ENCODE measurements at places on chromosomes 12 and 14.

DNA sequence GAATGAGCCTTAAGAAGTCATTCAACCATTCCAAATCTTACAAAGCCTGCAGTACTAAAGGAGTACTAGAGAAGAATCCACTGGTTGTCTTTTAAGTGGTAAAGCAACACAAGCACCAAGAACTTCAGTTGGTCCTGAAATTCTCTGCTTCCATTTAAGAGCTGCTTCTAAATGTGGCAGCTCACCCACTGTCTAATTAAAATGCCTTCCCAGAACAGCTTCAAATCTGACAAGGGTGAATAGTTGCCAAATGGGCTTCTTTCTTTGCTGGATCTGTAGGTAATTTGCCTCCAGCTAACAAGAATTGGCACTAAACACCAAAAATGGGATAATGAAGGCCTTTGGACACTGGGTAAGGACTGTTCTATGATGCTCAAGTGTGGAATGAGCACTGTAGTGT lies 72.2 kb upstream of the NAP1L1 start:
- DNase-seq, result no peak

DNA sequence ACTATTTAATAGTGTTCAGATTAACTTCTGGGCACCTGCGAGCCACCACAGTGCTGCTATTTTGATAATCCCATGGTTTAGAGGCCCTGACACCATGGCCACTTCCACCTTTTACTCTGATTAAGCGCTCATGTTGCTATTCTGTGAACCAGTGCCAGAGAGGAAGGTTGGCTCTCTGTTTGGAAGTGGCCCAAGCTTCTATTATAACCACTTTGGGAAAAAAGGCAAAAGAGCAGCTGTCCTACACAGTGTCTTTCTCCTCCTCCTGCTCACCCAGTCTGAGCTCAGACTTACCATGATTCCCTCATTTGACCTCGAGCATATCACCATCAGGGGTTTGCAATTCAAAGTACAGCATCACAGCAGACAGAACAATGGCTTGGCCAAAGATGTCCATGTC lies 23.3 kb downstream of the DYRK2 start:
- no peak for DNase-seq

- no peak for DNase-seq
These were observed 82.9 kb upstream of the RIN3 start for GRCh38 chr14:92430686-92431085.

GRCh38 chr12:105348561-105348960 lies 18.1 kb downstream of the C12orf75 start:
- no peak for DNase-seq

- DNase-seq, result no peak
These were observed 847 bp downstream of the CCDC59 start for GRCh38 chr12:82357340-82357739.

DNA sequence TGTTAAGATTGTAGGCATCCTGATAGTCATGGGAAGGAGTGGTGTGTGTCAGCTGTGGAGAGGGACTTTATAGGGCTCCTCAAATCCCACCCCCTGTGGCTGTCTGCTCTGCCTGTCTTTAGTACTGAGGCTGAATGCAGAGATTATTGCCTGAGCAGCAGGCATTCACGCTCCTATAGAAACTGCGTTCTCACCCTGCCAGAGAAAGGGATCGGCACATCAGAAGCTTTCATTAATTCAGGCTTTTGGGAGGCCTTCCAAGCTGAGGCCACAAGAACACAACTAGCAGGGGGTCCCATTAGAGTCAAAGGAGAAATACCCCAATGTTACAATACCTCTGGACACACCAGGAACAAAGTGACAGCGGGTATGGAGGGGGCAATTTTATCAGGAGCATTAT lies 12.6 kb downstream of the KCNK10 start:
- DNase-seq, result peak; percentile 79

DNA sequence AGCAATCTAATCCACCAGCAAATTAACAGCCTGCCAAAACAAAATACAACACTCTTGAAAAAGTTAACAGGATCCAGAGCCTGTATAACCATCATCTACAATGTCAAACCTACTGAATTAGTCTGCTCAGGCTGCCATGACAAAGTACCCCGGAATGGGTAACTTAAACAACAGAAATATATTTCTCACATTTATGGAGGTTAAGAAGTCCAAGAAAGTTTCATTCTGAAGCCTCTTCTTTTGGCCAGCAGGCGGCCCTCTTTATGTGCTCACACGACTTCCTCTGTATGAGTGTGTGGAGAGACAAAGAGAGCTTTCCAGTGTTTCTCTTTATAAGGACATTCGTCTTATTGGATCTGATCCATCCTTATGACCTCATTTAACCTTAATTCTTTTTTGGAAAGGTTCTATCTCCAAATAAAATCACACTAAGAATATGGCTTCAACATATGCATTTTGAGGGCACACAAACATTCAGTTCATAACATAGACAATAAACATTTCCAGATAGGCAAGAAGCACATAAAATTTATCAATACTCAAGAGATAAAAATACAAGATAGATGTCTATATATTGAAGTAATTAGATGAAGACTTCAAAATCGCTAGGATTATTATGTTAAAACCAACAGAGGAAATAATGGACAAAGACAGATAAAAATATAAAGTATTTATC lies 5.9 kb upstream of the RERG start:
- DNase-seq, result peak; percentile 81

DNA sequence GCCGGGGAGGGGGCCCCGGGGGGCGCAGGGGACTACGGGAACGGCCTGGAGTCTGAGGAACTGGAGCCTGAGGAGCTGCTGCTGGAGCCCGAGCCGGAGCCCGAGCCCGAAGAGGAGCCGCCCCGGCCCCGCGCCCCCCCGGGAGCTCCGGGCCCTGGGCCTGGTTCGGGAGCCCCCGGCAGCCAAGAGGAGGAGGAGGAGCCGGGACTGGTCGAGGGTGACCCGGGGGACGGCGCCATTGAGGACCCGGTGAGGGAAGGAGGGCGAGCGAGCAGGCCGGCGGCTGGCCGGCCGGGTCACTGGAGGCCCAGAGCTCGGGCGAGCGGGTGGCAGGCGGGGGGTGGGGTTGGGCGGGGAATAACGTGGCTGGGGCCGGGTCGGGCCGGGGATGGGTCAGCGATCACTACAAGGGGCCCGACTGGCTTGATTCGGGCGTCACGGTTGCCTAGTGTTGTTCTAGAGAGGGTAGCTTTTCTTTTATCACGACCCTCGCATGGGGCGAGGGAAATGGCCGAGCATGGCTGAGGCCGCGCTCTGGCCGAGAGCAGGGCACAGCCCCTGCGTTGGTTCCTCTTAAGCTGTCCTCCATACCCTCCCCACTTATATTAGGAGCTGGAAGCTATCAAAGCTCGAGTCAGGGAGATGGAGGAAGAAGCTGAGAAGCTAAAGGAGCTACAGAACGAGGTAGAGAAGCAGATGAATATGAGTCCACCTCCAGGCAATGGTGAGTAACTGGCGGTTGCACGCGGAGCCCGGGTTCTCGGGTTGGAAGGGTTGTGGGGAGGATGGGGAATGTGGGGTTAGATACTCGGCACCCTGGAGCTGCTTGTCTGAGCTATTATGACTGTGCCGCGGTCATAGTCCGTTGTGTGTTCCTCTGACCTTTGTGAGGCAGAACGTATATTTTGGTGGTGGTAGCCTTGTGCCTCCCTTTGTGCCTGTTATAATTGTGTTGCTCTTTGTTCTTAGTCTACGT lies 603 bp downstream of the PABPN1 start:
- peak; percentile 73 for DNase-seq

DNA sequence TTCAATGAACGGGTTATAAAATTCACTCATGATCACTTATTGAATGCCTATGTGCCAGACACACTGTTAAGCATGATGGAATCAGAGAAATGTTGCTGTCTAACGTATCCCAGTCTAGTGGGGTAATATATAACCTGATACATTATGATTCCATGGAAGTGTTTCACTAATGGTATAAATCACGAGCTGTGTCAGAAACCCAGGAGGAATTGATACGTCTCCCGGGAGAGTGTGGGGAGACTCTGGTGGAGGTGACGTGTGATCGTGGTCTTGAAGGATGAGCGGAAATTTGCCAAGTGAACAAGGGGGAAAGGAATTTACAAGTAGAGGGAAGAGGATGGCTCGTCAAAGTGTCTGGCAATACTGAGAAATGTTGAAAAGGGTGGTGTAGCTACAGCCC lies 26.5 kb downstream of the MANSC1 start:
- DNase-seq, result no peak

DNA sequence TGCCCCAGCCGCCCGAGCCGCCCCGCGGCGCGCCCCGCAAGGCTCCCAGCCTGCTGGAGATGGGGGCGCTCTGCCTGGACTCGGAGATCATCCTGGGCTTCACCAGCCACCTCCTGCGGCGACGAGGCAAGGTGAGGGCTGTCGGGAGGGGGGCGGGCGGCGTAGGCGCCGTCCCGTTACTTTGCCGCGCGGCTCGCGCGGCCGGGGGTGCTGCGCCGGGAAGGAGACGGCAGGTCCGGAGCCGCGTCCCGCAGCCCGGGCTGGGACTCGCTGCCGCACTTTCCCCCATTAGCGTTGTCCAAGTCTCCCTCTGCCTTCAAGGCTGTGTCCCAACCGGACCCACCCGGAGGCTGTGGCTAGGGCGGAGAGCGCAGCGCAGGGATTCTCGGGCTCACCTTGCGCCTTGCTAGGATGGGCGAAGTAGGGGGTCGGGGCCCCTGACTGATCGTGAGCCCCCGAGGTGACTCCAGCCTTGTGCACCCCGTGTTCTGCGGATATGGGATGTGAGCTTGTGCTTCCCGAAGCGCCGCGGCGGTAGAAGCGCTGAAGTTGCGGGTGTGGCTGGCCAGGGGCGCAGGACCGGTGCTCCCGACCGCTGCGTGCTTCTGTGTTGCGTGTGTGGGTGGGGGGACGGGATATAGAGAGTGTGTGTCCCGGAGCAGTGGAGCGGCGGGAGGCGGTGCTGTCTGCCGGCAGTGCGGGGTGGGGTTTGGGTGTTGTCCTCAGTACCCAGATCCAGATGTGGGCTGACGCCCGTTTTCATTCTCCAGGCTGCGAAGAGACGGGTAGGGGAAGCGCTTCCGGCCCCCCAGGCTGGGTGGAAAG lies 1.7 kb upstream of the KIF26A start:
- peak; percentile 74 for DNase-seq

GRCh38 chr12:75488553-75488952 lies 8.0 kb downstream of the GLIPR1 start:
- DNase-seq, result peak; percentile 83

- DNase-seq, result no peak
These were observed 204.3 kb upstream of the DIO3 start for GRCh38 chr14:101357038-101357437.

- DNase-seq, result no peak
These were observed 33.7 kb upstream of the GNPNAT1 start for GRCh38 chr14:52825085-52825484.

GRCh38 chr12:23025372-23026016 lies 400.5 kb downstream of the ETNK1 start:
- no peak for DNase-seq

- no peak for DNase-seq
These were observed 518.1 kb downstream of the SNAPC1 start for GRCh38 chr14:62280366-62280765.

DNA sequence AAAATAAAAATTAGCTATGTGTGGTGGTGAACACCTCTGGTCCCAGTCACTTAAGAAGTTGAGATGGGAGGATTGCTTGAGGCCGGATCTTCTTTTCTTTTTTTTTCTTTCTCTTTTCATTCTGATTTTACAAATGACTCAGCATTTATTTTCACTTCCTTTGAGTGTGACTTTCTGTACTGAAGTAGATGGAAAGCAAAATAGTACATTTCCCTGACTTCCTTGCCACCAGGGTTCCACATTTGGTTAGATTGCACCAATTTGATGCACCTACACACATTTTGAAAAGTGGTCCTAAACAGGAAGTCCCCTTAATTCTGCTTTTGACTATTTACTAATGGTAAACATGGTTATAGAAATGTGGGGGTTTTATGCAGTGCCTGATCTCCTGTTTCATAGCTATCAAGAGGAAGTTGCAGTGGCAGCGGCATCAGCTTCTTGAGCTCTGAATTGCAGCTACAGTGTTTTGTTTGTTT lies 13.0 kb upstream of the LEMD3 start:
- DNase-seq, result no peak

- DNase-seq, result peak; percentile 49
These were observed 1.6 kb downstream of the CISTR start for GRCh38 chr12:53749986-53750811.

GRCh38 chr14:53346988-53347387 lies 193.9 kb upstream of the DDHD1 start:
- no peak for DNase-seq

DNA sequence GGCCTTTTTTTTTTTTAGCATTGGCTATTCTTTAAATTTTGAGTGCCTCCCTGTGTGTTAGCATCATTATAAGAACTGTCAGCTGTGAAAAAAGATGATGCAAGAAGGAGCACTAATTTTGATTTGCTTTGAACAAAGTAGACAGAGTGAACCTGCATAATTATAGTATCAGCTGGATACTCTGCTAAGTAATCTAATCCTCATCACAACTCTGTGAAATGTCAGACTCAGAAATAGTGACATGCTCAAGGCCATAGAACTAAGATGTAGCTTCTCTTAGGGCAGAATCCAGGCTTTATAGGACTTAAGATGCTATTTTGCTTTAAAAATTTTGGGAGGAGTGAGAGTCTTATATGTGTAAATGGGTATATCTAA lies 31.9 kb downstream of the FBXO34 start:
- DNase-seq, result no peak

- DNase-seq, result no peak
These were observed 96.4 kb upstream of the SOX5 start for GRCh38 chr12:24045816-24046257.

DNA sequence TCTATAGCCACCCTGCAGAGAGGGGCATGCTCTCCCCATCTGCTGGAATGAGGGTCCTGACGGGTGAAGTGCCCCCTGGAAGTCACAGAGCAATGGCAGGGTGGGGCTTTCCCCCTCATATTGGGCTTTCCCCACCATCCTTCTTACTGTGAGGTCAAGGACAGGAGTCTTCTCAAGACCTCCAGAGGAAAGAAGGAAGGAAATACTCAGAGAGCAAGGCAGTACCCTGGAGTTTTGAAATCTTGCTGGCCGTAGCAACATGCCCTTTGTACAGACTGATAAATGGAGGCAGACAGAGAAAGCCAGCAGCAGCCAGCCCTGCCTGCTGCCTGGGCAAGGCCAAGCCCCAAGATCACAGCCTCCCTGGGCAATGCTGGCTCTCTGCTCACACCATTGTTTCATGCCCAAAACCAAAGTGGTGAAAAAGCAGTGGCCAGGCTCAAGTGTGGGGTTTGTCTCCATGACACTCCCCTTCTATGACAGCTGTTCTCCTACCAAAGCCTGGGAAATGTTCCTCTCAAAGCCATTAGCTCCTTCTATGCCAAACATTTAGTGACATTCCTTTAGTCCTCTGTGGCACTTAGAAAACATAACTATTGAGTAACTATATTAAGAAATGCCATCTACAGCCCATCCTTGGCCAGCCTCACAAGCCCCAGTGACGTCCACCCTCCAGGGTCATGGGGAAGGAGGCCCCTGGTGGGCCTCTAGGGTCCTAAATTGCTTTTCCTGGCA lies 13.2 kb upstream of the ITPK1 start:
- DNase-seq, result no peak

GRCh38 chr12:57744194-57744776 lies 554 bp upstream of the TSPAN31 start:
- no peak for DNase-seq

DNA sequence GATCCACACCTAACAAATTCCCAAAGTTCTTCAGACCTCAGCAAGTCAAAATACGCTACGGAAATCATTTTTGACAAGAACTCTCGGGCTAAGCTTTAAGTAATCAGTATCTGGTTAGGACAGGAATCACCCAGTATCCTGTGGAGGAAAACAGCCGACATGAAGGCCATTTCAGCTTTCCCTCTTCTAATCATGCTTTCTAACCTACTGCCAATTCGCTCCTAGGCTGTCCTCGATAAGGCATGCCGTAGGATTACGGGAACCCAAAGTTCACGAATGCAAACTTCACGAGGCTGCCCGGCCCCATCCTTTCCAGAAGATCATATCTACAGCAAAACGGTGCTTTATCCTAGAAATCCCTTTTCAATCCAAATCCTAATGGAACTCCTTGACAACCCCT lies 81.8 kb upstream of the PTPRB start:
- no peak for DNase-seq
